ENCODE measurements at places on chromosomes 11 and 22.

GRCh38 chr11:100980156-100980555, 149.5 kb downstream of the PGR start:
- H3K27me3 ChIP-seq, result no peaks in the 10 kb centered on the region
- peaks cover 29% of the 10 kb centered on the region for H3K36me3 ChIP-seq
- DNase-seq, result no peak
- no peak overlapping the region for H3K27ac ChIP-seq
- H3K4me1 ChIP-seq, result peaks cover 10% of the 10 kb centered on the region
- H3K4me3 ChIP-seq, result no peak overlapping the region

- H3K4me3 ChIP-seq, result no peak overlapping the region
- peaks cover 16% of the 10 kb centered on the region for H3K27me3 ChIP-seq
- H3K27ac ChIP-seq, result no peak overlapping the region
These were observed 1.6 kb upstream of the VSIG2 start for GRCh38 chr11:124753624-124754023.

- H3K27ac ChIP-seq, result peak overlapping the region; percentile 92
- H3K36me3 ChIP-seq, result no peaks in the 10 kb centered on the region
- no peak for DNase-seq
- peaks cover 29% of the 10 kb centered on the region for H3K4me1 ChIP-seq
- H3K4me3 ChIP-seq, result no peak overlapping the region
These were observed 187.2 kb downstream of the MAML2 start for GRCh38 chr11:96155627-96156378.

- H3K4me3 ChIP-seq, result no peak overlapping the region
- H3K27ac ChIP-seq, result no peak overlapping the region
- peaks cover 6% of the 10 kb centered on the region for H3K27me3 ChIP-seq
- no peaks in the 10 kb centered on the region for H3K36me3 ChIP-seq
- DNase-seq, result no peak
- no peaks in the 10 kb centered on the region for H3K4me1 ChIP-seq
These were observed 35.8 kb downstream of the TNKS1BP1 start for GRCh38 chr11:57288771-57289579.

GRCh38 chr11:35050541-35050995, 88.4 kb upstream of the CD44 start:
- DNase-seq, result peak; percentile 74
- H3K27me3 ChIP-seq, result no peaks in the 10 kb centered on the region
- H3K4me3 ChIP-seq, result peak overlapping the region; percentile 79
- peaks cover 65% of the 10 kb centered on the region for H3K4me1 ChIP-seq

DNA sequence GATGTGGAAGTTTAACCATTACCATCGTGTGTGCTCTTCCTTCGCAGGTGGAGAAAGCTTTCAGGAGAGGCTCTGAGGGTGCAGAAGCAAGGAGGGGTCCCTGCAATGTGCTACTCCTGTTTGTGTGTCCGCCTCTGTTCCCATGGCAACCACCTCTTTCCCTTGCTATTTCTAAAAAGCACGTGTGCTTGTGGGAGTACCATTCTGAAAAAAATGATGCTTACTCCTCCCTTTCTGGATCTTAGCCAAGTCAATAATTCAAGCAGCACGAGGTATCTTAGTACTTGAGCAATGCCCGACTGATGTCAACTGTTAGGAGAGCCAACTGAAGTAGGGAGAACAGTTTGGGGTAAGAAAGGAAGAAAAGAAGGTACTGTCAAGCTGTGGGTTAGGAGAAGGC, 628.7 kb downstream of the NTM start:
- H3K4me1 ChIP-seq, result no peaks in the 10 kb centered on the region
- H3K4me3 ChIP-seq, result no peak overlapping the region
- H3K27me3 ChIP-seq, result no peaks in the 10 kb centered on the region
- no peak overlapping the region for H3K27ac ChIP-seq
- DNase-seq, result no peak

- H3K4me3 ChIP-seq, result no peak overlapping the region
- H3K27me3 ChIP-seq, result peaks cover 3% of the 10 kb centered on the region
- no peak for DNase-seq
- no peak overlapping the region for H3K27ac ChIP-seq
- H3K36me3 ChIP-seq, result no peaks in the 10 kb centered on the region
These were observed 12.2 kb downstream of the TMPRSS13 start for GRCh38 chr11:117916956-117917355.

DNA sequence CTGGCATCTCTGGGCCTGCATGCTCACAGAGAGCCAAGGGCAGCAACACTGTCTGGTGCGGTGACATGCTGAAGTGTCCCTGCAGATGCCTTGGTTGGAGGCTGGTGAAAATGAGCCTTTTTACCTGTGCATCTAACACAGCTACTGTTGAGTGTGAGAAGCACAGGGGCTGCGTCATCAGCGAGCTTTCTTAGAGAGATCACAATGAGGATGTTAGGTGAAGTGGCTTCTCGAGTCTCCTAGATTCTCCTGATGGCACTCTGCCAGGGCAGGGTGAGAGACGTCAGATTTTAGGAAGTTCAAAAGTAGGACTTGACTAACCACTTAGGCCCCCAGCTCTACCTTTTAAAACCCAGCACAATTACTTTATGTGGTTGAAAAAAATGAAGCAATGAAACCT, 3.6 kb upstream of the SLC15A3 start:
- DNase-seq, result no peak
- peaks cover 9% of the 10 kb centered on the region for H3K27me3 ChIP-seq
- H3K4me3 ChIP-seq, result no peak overlapping the region
- H3K4me1 ChIP-seq, result peaks cover 14% of the 10 kb centered on the region

GRCh38 chr11:119156496-119156895, 7.6 kb downstream of the ABCG4 start:
- H3K4me3 ChIP-seq, result no peak overlapping the region
- H3K27me3 ChIP-seq, result peaks cover 11% of the 10 kb centered on the region
- no peak overlapping the region for H3K27ac ChIP-seq
- no peaks in the 10 kb centered on the region for H3K36me3 ChIP-seq

GRCh38 chr11:113470233-113470632, 5.0 kb downstream of the DRD2 start:
- H3K27me3 ChIP-seq, result peaks cover 12% of the 10 kb centered on the region
- no peak overlapping the region for H3K4me3 ChIP-seq
- no peak overlapping the region for H3K27ac ChIP-seq
- H3K36me3 ChIP-seq, result no peaks in the 10 kb centered on the region

DNA sequence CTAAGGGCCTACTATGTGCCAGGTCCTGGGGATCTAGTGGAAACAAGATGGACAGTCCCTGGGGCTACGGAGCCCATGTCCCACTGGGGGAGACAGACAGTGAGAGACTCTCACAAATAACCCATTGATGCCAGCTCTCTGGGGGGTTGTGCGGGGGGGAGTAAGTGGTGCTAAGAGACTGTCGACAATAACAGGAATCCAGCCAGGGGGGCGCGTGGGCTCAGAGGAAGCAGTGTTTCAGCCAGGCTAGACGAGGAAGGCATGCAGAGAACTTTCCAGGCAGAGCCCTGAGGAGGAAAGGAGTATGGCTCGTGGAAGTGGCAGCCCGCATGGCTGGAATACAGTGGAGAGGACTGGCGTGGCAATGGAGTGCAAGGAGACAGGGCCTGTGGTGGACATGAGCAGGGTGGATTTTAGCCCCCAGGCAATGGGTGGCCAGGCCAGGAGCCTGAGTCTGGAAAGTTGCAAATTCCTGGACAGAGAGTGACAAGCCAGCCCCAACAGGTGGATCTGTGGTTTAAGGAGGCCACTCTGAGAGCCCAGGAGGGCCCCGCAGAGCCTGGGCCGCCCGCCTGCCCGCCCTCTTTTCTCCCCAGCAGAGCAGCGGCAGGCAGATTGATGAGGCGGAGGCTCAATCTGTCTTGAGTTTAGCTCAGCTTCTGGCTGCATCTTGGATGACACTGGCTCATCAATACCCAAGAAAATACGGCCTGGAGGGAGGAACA, 40.0 kb upstream of the TCF20 start:
- H3K4me3 ChIP-seq, result no peak overlapping the region
- DNase-seq, result no peak
- peaks cover under 1% of the 10 kb centered on the region for H3K27me3 ChIP-seq
- H3K4me1 ChIP-seq, result peaks cover 9% of the 10 kb centered on the region

- peaks cover 9% of the 10 kb centered on the region for H3K4me1 ChIP-seq
- peaks cover 13% of the 10 kb centered on the region for H3K36me3 ChIP-seq
- H3K27ac ChIP-seq, result no peak overlapping the region
- no peak overlapping the region for H3K4me3 ChIP-seq
These were observed 46.4 kb downstream of the RAB30 start for GRCh38 chr11:83025267-83025704.

GRCh38 chr22:32911503-32911902, 110.0 kb downstream of the TIMP3 start:
- no peak overlapping the region for H3K27ac ChIP-seq
- H3K4me3 ChIP-seq, result no peak overlapping the region
- H3K27me3 ChIP-seq, result peaks cover 2% of the 10 kb centered on the region
- no peaks in the 10 kb centered on the region for H3K36me3 ChIP-seq
- no peak for DNase-seq

DNA sequence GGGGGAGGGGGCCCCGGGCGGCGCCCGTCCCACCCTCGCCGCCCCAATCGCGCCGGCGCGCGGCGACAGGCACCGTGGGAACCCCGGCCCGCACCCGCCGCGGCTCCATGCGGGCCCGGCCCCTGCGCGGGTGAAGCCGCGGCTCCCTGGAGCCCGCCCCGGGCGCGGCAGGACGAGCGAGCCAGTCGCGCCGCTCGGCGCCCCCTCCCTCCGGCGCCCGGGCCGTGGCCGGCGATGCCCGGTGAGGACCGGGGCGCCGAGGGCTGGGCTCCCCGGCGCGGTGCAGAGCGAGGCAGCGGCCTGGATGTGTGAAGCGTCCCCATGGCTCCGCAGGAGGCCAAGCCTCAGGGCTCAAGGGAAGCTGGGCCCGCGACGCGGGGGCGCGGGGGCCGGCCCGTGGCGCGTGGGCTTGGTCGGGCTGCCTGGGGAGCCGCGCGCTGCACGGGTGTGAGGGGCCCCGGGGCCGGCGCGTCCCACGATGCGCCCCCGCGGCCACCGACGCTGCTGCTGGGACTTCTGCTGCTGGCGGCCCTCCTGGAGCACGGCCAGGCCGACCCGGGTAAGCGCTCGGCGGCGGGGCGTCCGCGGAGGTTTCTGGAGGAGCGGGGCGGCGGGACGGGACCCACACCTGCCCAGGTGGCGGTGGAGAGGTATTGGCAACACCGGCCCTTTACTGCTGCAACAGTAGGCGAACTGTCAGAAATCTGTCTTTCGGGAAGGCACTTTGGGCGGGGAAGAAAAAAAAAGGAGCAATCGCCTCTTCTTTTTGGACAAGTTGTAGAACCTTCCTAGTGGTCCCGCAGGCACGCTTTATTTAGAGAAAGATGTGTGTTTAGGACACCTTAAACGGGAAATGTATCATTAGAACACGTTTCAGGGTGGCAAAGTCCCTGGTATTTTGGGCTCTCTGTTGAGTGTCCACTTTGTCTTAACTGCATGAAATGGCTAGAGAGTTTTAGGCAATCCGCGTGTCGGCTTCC, 119.4 kb downstream of the HIPK3 start:
- peaks cover 19% of the 10 kb centered on the region for H3K27me3 ChIP-seq
- H3K27ac ChIP-seq, result no peak overlapping the region
- H3K36me3 ChIP-seq, result no peaks in the 10 kb centered on the region
